ENCODE measurements at places on chromosomes 7 and 10.

- no peak for DNase-seq
Measured at GRCh38 chr10:113291413-113291812, 261.4 kb upstream of the HABP2 start.

- no peak for DNase-seq
Measured at GRCh38 chr7:98509836-98510235, 107.2 kb upstream of the NPTX2 start.

GRCh38 chr10:88012641-88013040 lies 149.2 kb downstream of the PTEN start:
- no peak for DNase-seq

- no peak for DNase-seq
Measured at GRCh38 chr7:44775383-44776107, 20.9 kb upstream of the PPIA start.

DNA sequence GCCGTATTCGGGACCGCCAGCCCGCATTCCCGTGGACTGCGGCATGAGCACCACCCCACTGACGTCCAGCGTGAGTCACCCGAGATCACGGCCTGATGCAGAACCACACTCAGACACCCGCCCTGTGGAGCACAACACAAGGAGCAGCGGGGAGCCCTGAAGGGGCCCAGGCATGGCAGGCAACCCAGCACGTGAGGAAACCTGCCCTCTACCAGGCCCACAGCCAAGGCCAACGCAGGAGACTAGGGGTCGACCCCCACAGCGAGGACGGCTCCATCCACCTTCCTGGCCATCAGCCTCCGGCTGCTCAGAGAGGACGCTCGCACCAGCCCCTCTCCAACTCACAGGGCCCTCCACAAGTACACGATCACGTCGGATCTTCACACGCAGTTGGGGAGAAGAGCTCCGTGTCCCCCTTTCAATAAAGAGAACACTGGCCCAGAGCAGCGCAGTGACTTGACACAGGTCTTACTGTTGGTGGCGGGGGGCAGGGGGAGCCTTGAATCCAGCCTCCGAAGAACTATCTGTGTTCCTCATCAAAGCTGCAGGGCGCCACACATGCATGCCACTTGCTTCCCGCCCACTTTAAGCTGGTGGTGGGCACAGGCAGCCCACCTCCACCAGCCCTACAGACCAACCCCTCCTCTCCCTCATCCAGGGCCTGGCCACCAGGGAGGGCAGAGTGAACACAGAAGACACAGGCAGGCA lies 22.0 kb downstream of the MAD1L1 start:
- DNase-seq: no peak

DNA sequence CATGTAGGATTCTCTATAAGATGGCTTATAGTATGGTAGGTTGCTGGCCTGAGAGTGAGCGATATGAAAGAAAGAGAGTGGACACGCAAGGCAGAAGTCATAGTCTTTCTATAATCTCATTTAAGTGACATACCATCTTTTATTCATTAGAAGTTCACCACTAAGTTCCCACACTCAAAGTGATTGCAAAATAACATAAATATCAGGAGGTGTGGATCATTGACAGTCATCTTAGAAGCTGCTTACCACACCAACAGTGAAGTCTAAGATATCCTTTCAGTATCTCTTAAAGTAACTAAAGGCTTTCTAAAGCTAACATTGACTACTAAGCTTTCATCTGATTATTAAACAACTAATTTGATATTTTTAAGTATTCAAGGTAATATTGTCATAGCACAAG lies 36.9 kb upstream of the GNAI1 start:
- DNase-seq: no peak

DNA sequence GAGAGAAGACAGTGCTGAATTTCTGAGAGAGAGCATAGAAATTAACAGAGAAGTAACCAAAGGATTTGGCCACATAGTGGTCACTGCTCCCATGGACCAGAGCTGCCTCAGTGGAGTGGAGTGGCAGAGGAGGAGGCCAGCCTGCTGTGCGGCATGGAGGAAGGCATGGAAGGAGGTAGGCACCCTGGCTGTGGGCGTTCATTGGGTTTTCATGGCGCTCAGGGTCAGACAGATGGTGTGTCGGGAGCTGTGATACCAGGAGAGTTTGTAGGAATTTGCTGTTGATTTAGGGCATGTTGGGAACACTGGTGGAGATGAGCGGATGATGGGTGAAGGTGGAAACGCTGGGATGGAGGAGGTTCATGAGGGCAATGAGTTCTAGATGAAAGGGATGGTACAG lies 78.9 kb upstream of the INSYN2A start:
- DNase-seq: no peak

DNA sequence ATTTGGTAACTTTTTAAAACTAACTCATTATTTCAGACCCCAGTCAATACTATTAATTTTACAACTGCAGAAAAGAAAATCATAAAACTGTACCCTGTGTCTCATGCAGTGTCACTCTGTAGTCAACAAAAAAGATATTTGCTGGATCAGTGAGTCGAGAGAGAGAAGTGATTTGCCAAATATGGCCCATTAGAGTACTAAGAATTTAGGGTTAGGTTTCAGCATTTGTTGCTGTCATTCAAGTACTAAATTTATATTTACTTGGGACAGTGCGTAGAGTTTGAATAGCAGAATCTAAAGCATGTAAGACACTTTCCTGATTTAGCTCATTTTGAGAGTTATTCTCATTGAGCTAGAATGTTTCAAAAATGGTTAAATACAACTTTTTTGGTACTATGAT lies 38.9 kb downstream of the CACNA2D1 start:
- no peak for DNase-seq

DNA sequence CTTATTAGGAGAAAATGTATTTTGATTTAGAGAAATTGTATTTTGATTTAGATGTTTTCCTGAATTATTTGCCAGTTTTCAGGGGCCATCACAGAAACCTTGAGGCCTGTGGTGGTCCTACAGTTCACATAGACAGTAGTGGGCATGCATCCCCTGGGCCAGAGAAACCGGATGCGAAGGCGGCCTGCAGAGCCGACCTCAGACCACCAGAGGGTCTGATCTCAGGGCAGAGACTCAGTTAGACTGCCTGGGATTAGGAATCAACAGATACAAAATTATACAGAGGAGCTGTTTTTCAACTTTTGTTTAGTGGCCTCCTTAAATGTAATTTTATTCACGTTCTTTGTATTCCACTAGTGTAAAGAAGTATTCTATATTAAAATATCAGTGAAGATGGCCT lies 158.4 kb downstream of the PAXIP1 start:
- no peak for DNase-seq

- DNase-seq: no peak
Measured at GRCh38 chr7:31744294-31744874, 57.4 kb downstream of the PPP1R17 start.

- no peak for DNase-seq
Measured at GRCh38 chr10:107280293-107280692, 115.8 kb upstream of the SORCS1 start.

DNA sequence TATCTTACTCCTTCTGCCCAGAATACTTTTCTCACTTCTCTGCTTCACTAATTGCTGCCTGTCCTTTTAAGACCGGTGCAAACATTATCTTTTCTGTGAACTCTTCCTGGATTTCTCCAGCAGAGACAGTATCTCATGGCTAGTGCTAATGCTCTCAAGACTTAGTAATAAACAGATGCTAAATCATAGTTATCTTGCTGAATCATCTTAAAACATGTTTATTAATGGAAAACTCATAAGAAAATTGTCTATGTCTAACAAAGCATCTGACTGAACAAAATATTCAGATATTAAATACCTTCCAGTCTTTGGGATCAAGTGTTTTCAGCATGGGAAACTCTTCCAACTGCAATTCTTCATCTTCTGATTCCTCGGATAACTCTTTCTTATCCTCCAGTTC lies 3.1 kb downstream of the DNAJC2 start:
- no peak for DNase-seq

GRCh38 chr10:112249722-112250121 lies 33.5 kb upstream of the TECTB start:
- DNase-seq: no peak

- no peak for DNase-seq
Measured at GRCh38 chr7:98200364-98200763, 10.9 kb upstream of the BHLHA15 start.

- DNase-seq: no peak
Measured at GRCh38 chr10:60466267-60467201, 76.9 kb upstream of the ANK3 start.

DNA sequence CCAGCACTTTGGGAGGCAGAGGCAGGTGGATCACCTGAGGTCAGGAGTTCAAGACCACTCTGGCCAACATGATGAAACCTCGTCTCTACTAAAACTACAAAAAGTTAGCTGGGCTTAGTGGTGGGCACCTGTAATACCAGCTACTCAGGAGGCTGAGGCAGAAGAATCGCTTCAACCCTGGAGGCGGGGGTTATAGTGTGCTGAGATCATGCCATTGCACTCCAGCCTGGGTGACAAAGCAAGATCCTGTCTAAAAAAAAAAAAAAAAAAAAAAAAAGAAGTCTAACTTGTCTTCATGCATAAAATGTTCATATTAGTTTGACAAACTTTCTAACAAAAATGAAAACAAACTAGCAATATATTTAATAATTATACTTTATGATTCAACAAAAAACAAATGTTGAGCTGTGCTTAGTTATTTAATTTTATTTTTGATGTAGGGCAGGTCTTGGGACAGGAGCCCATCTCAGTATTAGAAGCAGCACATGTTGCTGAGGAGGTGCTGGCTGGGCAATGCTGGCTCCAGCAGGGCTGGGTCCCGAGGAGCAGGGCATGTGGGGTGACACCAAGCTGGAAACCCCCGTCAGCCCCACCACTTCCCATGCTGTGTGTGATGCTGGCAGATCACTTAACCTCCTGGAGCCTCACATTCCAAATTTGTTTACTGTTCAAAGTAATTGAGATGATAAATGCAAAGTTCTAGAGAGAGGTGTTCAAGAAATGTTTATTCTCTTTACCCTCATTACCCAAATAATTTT lies 335.3 kb upstream of the KLF6 start:
- no peak for DNase-seq
